ENCODE measurements at places on chromosomes 2 and 18.
A peak's percentile ranks its signal among the peaks of the same experiment; 100 is the strongest.

DNA sequence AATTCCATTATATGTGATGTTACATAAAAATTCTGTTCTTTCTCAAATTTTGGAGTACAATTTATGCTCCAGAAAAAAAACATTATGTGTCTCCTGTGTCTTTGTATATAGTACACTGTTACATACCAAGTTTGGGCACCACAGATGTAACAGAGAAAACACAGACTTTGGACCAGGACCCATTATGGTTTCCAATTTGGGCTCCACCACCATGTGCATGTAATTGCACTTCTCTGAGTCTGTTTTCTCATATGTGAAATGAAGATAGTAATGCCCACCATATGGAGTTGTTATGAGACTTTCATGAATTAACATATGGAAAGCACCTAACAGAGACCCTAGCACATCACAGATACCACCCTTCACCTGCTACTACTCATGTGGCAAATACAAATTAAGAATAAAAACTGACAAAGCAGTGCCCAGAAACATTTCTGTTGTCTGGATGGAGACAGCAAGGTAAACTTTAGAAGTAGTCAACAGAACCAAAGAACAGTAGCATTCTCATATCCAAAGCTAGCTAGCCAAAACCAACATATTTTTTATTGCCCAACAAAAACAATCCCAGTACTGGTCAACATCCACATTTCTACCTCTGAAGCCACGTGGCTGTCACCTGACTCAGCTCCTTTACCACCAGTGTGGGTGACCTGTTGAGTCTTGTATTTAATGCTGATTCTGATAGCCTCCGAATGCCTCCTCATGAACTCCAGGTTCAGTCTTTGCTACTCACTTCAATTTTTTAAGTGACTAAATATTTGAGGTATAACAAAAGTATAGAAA, 42.9 kb downstream of the ANTXR1 start:
- no peak for DNase-seq

DNA sequence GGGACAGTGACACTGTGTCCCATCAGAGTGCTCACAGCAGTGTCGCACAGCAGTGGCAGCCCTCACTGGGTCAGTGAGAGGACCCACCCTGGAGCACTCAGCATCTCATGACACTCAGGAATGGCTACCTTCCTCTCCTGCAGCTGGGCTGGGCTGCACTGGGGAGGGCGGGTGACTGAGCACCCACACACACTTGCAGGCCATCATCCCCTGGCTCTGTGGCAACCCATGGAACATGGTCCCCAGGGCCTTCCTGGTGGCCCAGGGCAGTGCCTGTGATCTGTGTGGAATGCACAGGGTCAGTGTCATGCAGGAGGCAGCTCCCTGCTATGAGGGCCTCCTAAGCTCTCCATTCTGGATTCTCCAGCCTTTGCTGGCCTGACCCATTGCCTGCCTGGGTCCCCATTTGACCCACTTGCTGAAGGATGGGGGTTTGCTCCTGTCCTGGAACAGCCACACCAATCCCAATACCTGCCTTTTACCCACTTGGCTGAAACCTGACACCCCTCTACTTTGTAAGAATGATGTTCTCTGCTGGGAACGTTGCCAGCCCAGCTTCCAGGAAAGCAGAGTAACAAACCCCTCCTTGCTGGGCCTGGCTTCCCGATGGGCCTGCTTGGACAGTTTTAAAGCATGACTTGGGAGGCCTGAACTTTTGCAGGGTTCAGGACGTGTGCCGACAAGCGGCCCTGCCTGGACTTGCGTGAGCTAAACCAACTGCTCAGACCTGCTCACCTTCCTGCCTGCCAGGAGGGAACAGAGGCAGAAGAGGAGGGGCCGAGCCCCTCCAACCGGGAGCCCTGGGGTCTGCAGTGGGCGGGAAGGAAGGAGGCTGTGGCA, 13.7 kb downstream of the HS6ST1 start:
- DNase-seq, result peak; percentile 97

GRCh38 chr18:57748770-57749603, 54.1 kb downstream of the ATP8B1 start:
- peak; percentile 28 for DNase-seq

- peak; percentile 95 for DNase-seq
Observed at GRCh38 chr18:76565238-76566173, 70.5 kb upstream of the ZNF516 start.

DNA sequence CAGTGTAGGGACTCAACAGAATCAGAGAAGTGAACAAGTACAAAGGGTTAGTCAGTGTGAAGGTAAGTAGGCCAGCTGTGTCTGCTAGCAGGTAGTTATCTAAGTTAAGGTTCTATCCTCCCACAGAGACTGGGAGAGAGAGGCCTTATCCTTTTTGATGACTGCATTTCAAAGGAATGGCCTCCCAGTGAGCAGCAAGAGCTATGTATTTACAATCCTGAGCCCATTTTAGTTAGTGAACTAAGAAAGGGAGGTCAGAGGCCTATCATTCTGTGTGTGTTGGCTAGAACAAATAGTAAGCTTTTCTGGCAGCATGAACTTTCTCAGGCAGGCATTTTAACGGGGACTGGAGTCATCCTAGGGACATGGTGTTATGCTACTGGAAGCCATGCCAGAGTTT, 182.9 kb downstream of the VWC2L start:
- DNase-seq, result peak; percentile 80

- peak; percentile 34 for DNase-seq
Observed at GRCh38 chr2:174682007-174682577, 82.2 kb downstream of the CHRNA1 start.

- DNase-seq, result no peak
Observed at GRCh38 chr2:34408100-34408499, 809.0 kb upstream of the FAM98A start.

DNA sequence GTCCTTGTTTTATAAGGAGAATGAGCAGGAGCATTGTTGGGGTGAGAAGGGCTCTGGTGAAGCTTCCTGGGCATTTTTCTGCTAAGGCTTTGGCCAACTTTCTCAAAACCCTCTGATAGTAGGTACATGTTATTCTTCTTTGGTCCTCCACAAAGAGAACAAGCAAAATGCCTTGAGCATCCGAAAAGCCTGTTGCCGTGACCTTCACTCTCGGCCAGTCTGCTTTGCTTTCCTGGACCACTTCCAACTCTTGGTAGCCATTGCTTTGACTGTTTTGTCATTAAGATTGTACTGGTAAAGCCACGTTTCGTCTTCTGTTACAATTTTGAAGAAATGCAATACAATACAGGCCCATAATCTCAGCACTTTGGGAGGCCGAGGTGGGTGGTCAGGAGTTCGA, 27.4 kb upstream of the ALLC start:
- no peak for DNase-seq

DNA sequence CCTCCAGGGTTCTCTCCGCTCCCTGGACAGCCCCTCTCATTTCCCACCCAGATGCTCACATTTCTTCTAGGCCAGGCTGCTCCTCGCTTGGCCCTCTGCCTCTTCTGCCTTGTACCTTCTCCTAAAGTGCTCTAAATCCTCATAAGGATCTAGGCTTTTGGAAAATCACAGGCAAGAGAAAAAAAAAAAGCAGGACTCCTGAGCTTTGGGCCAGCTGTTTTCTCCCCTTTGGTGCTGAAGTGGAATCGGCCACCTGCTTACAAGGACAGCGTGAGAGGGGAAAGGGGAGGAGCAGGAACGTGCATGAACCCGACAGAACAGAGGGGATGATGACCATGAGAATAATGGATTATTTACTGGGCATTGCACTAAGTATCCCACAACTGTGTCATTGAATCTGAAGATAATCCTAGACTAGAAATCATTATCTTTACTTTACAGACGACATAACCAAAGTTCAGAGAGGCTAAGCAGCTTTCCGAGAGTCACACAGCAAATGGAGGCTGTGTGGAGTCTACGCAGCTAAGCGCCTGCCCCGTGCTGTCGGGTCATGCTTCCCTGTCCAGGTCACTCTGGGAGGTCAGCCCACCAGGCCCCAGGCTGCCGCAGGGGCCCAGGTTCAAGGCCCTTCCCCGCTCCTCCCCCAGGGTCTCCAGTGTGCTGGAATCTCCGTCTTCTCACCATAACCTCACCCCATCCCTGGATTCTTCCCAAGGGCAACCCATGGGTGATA, 141.9 kb downstream of the PXDN start:
- DNase-seq, result no peak

GRCh38 chr18:74551452-74551851, 17.2 kb downstream of the CNDP1 start:
- no peak for DNase-seq

DNA sequence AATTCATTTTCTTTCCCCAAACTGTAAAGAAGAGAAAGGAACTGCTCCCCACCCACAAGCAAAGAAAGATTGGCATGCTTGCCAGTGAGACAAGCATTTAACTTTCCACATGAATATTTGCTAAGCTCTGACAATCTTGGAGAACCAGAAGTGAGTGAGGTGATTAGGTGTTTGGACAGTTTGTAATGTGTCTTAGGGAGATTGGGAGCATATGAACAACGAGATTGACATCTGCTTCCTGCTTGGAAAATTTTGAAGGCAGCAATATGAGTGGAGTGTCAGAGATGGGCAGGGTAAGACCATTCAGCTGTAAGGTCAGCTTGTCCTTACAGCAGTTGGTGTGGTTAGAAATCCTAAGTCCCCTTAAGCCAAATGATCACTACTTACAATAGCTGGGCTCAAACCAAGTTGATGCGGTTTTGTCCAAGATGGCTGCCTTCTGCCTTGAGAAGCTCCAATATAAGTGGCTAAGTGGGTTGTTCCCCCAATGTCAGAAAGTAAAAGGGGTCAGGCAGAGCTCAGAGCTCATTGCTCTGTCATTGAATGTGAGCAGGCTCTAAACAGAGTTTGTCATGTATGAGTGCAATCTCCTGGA, 36.0 kb upstream of the GALNT5 start:
- DNase-seq, result no peak

- no peak for DNase-seq
Observed at GRCh38 chr2:7619203-7619970, 702.2 kb downstream of the RNF144A start.

DNA sequence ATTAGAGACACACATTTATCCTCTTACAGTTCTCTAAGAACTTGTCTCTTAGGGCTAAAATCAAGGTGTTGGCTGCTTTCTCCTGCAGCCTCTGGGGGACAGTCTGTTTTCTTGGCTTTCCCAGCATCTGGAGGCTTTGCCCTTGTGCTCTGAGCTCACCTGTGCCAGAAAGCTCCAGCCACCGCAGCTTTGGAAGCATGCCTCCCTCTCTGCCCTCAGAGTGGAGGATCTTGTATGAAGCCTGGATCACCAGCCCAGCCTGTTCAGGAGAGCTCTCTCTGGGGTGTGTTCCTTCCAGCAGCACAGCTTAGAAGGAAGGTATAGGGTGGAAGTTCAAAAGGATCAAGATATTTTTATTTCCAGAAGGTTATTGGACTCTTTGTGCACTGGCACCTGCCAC, 53.1 kb upstream of the TPO start:
- DNase-seq, result no peak

DNA sequence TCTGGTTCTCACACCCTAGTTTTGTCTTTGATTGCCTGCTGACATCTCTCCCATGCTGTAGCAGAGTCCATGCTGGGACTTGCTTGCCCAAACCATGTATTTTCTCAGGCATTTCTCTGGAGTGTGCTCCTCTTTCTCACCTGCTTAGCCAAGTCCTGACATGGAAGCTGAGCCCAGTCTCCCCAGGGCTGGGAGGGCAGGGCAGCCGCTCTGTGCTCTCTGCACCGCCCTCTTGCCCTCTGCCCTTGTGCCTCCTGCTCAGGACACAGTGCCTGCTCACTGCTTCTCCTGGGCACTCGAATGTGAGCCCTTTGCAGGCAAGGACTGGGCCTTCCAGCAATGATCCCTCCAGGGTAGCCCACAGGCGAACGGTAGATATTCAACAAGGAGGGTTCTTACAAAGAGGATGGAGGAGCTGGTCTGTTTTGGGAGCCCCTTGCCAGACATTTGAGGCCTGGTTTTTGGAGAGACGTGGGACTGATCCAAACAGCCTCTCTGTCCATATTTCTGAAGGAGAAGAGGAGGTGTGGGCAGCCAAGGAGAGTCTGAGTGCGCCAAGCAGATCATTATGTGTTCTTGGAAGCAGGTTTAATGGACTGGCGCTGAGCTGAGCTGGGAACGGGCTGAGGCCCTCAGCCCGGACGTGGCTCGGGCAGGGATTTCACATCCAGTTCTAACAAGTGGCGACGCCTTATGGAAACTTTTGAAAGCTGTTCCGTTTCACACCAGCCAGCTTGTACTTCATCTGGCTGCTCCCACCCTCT, 4.0 kb downstream of the SLC14A2 start:
- DNase-seq, result no peak

All from fibroblast of skin of right quadriceps (primary cell).